ENCODE measurements at places on chromosomes 1 and 21.

DNA sequence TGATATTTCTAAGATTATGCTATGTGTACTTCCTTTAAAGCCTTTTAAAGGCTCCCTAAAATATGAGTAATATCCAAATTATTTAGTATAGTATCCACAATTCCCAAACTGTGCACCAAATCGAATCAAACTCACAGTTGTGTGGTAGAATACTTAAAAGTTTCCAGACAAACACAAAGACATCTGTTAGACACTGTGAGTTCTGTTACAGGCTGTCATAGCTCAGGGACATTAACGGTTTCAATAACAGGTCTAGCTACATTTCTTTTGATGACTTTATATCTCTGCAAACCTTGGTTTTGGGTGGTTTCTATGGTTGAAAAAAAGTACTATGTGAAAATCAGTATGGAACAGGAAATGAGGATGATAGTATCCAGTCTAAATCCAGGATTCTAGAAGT, 36.9 kb upstream of the NEK7 start:
- DNase-seq, result no peak

DNA sequence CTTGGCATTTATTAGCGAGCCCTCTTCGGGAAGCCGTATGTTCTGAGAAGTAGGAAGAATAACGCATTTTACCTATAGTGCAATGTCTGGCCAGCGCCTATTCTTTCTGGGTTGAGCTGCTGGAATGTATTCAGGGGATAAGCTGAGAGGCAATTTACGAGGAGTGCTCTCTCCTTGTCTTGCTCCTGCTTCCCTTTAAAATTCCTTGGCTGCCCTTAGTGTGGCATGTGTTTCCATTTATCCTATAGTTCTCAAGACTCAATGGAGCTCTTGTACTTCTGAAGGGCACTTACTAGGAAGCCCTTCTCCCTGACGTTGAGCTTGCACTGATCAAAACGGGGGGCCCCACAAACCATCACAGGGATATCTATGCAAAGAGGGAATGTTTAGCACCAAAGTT, 364.6 kb downstream of the DISC1 start:
- DNase-seq, result no peak

DNA sequence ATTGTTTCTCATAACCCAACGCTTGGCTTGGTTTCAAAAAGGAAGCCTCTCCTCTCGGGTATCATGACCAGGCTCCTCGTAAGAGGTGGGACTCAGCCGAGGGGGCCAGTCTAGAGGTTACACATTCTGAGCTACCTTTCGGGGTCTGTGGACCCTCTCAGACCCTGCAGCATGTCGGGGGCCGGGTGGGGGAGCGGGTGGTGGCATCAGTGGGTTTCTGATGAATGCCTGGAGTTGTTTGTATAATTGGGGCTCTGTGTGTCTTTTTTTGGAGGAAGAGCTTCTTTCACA, 229.3 kb downstream of the CAMTA1 start:
- no peak for DNase-seq

GRCh38 chr1:108036796-108037562, 72.0 kb upstream of the VAV3 start:
- no peak for DNase-seq

- DNase-seq, result no peak
Measured at GRCh38 chr1:192633533-192634253, 2.3 kb upstream of the RGS13 start.

- DNase-seq, result no peak
Measured at GRCh38 chr1:91894036-91894761, 8.2 kb upstream of the TGFBR3 start.

- DNase-seq, result no peak
Measured at GRCh38 chr1:27934818-27935549, at the start of gene SMPDL3B. SMPDL3B (plus strand) TSS chr1:27935000; CDS start chr1:27935184, 184 bp downstream.

- no peak for DNase-seq
Measured at GRCh38 chr1:110393691-110394492, 3.1 kb upstream of the SLC16A4 start.

DNA sequence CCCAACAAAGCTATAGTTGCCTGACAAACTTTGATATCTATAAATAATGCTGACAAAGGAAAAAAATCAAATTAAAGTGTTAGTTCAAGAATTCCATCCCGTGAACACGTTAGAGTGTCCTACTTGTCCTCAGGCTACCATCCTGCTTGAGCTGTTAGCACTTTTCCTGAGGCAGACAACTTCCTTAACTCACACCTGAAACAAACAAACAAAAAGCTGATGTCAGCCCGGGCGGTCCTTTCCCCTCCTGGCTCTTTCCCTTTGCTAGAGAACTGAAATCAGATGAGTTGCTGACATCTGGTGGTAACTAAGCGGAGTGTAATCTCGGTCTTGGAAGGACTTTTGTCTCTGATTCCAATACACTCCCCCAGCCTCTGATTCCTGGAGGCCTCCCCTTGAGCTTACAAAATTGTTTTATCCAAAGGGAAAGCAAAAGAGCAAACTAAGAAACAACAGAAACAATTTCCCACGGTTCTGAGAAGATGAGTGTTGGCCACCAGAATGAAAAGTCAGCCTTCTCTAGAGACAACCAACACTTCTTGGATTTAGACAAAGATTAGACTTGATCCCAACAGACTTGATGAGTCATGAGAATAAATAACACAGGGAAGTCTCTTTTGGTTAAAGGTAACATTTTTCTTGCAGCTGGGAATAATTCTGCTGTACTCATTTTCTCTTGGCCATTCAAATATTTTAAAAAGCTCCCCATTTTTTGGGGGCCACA, 135.4 kb downstream of the PROX1 start:
- peak; percentile 4 for DNase-seq

GRCh38 chr1:45299981-45300668, 26.6 kb upstream of the HPDL start:
- no peak for DNase-seq

- no peak for DNase-seq
Measured at GRCh38 chr1:170351366-170351946, 180.5 kb upstream of the GORAB start.

- no peak for DNase-seq
Measured at GRCh38 chr1:226223157-226223785, at the start of gene MIXL1. MIXL1 (plus strand) TSS chr1:226223664; CDS start chr1:226223682, 18 bp downstream.

DNA sequence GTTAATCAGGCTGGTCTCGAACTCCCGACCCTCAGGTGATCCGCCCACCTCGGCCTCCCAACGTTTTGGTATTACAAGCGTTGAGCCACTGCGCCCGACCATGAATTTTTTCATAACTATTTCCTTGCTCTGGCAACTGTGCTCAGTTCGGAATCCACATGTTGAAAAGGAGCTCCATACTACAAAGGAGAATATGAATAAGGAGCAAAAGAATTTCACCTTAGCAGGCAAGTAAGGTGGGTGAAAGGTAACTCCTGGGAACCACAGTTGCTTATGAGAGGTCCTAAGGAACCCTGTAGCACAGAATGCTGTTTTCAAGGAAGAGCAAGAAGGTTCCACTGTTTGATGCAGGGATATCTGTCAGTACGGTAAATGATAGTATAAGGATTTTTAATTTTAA, 29.9 kb upstream of the NADK start:
- DNase-seq, result no peak

DNA sequence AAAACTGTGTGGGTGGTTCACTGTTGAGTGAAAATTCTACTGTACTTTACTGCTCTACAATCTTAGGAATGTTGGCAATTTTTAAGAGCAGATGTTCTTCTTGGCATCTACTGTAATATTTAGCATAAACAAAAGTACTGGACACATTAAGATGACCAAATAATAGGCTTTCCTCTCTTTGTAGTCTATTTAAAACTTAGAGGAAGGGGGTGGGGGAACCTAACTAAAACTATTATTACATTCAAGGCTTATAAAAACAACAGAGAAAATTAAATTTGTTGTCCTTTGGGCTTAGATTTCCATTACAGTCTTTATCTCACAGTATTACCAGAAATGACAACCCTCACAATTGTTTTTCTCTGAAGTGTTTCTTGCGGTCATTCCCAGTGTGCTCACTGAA, 181.2 kb downstream of the PLPPR4 start:
- DNase-seq, result no peak

GRCh38 chr1:3074297-3074741, 5.3 kb downstream of the PRDM16 start:
- no peak for DNase-seq

DNA sequence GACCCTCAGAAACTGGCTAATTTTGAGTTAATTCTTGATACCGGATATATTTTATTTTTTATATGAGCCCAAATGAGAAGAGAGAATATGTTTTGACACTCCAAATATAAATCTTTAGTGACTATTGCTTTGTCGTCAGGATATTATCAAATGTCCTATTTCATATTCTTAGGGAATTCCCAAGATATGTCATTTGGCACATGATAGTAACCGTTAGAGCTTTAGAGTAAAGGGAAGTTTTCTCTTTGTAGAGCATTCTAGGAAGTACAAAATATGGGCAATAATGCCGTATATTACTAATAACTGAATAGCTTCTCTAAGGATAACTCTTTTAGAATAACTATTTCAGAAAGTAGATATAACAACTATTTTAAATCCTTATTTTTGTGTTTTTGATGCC, 8.3 kb upstream of the AMY2B start:
- DNase-seq, result no peak

DNA sequence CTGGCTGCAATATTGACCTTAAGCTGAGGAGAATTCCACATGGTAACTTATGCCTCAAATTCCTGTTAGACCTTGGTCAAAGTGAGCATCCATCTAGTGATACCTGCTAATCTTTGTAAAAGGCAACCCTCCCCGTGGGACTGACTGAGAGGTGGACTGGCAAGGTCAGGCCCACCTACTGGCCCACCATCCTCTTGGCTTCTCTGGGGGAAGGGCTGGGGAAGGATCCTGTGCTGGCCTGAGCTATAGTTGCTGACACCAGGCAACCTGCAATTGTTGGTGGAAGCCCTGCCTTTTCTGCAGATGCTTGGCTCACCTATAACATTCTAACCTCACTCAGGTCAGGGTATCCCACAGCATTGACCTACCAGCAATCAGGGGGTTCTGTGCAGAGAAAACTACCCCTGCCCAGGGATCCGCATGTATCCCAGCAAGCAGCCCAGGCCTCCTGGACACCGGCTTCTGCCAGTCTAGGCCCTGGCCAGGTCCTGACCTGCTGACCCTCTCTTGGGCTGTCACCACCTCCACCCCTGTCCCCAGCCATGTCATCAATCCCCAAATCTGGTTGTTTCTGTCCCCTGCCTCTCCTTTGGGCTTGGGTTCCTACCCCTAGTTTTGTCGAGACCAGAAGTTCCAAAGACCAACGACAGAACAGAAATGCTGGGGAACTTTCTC, 108.1 kb upstream of the EDN2 start:
- DNase-seq, result no peak

DNA sequence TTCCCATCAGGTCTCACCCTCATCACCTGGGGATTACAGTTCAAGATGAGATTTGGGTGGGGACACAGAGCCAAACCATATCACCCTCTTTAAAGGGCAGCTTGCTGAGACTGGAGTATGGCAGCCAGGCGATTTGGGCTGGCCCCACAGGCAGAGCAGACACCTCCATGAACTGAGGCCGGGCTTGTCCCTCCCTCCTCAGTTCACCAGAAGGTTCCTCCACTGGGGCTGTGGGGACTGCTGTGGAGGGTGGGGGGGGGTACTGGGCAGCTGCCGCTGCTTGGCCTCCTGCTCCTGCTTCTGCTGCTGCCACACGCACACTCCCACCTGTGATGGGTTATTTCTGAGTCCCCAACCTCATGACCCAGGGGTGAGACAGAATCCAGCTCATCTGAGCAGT, 53.9 kb upstream of the PDE9A start:
- no peak for DNase-seq

DNA sequence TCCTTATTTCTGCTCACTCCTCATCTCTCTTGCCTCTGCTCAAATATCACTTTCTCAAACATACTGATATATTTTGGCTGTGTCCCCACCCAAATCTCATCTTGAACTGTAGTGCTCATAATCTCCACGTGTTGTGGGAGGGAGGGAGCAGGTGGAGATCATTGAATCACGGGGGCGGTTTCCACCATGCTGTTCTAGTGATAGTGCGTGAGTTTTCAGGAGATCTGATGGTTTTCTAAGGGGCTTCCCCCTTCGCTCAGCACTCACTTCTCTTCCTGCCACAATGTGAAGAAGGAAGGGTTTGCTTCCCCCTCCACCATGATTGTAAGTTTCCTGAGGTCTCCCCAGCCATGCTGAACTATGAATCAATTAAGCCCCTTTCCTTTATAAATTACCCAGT, 26.6 kb downstream of the ZBTB8OS start:
- no peak for DNase-seq

GRCh38 chr1:26991310-26992116, 2.0 kb upstream of the TRNP1 start:
- no peak for DNase-seq

GRCh38 chr1:160429702-160430535, 29.6 kb downstream of the VANGL2 start:
- no peak for DNase-seq

All from GM18507 (cell line).